Omental fat pad (tissue), 4 donors: ENCODE measurements at places on chromosomes 16 and 17.

- DNase-seq = no peak
Observed at GRCh38 chr16:61780161-61780560, 256.1 kb downstream of the CDH8 start.

DNA sequence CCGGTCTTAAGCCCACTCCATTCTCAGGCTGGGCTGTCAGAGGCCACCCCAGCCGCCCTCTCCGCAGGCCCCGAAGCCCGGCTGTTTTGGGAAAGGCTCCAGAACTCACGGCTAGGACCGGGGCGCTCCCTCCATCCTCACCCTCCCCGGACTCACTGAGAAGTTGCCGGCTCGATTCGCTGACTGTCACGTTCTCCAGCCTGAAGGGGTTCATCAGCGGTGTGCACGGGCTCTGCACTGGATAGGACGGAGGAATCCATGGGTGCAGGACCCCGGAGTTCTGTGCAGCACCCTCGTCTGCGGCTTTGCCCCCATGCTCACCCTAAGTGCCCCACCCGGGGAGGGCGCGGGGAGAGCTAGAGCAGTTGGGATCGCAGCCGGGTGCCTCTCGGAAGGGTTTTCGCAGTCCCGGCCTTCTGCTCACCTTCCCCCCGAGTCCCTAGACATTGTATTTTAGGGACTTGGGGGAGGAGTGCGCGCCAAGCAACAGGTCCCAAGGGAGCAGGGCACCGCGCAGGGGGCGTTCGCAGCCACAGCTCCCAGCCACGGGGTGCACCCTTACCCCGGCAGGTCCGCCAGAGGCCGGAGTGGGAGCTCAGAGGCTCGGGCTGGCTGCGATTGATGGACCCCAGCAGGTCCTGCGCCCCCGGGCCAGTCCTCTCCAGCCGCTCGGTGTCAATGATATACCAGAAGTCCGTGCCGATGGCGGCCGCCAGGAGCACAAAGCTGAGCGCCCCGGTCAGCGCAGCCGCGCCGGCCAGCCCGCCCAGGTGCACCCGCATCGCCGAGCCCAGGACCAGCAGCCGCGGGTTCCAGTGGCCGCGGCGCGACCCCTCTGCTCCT, 1.0 kb downstream of the TMEM114 start:
- no peak for DNase-seq

- DNase-seq = no peak
Observed at GRCh38 chr17:45018514-45018847, 33.0 kb downstream of the DCAKD start.

- DNase-seq = no peak
Observed at GRCh38 chr17:78034429-78035091, 76.1 kb downstream of the TNRC6C start.

DNA sequence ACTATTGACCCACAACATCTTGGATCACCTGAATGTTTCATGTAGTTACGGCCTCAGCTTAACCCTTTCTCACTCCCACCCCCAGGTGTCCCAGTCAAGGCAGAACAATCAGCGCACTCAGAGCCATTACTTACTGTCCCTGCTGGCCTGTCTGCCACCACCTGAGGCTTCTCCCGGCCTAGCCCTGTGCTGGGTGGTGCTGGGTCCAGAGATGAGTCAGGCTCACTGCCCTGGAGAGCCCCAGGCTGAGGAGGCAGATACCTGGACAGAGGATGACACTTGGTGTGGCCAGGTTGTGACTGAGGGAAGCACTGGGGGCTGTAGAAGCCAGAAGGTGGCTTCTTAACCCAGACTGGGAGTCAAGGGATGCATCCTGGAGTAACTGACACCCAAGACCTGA, 4.0 kb upstream of the SLC5A2 start:
- no peak for DNase-seq

DNA sequence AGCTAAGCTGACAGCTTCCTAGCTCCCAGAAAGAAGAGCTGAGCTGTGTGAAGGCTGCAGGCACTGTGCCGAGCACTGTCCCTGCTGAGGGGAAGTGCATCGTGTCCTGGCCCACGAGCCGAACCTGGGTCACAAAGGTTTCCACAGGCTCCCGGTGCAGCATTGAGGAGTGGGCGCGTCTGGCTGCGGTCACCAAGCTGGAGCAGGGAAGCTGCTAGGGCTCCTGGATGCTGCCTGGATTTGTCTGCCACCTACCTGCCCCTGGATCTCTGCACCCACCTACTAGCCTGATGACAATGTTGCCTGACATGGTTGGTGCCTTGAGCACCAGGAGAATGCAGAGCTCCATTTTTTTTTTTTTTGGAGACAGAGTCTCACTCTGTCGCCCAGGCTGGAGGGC, 6.5 kb upstream of the SRRM2 start:
- DNase-seq = no peak

DNA sequence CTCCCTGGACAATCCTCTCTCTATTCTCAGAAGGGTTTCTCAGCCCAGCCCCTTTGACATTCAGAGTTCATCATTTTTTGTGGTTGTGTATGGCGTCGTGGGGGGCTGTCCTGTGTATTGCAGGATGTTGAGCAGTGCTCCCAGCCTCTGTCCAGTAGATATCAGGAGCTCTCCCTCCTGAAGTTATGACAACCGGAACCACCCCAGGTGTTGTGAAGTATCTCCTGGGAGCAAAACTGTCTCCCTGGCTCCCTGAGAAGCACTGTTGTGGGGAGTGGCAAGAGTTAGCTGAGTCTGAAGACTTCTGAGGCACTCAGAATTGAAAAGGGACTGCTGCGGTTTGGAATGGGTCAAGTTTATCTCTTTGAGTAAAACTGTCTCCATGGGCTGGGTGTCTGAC, 55.9 kb upstream of the MGAT5B start:
- no peak for DNase-seq

DNA sequence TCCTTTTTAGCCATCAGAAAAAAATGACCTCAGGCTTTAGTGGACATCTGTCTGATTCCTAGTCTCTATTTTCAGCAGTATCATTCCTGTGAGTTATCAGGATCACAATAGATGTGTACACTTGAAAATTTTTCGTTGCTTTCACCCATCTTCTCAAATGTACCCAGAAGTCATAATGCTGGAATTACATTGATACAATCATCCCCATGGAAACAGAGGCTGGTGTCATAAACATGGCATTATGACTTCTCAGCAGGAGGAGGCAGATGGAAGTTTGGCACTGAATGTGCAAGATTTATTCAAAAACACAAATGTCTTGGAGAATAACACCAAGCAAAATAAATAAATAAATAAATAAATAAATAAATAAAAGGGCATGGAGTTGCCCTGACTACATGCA, 292.5 kb downstream of the PHKB start:
- no peak for DNase-seq
